ENCODE measurements at places on chromosomes 1 and 21.

DNA sequence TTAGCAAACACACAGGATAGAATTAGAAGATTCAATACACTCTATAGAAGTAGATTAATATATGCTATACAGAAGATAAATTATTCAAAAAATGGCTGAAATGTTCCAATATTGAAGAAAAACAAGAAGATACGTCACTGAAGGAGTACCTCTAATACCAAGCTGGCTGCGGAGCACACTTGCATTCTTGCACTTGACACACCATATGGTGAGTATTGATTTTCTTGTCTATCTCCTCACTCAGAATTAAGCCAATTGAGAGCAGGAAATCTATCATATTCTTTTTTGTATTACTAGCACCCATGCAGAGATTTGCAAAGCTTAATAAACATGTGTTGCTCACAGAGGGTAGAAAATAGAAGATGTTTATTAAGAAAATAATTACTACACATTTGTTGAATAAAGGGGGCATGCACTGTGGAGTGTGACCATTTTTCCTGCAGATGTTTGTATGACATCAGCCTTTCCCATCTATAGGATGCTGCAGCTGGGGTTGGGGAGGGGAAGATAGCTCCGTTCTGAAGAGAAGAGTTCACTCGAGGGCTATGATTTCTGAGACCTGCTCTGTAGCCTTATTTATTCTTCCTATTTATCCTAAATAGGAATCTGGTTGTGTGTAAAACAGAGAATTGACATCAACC is 318.1 kb downstream of the HHIPL2 start:
- no peak for DNase-seq

GRCh38 chr1:177044390-177044789 is 120.1 kb downstream of the ASTN1 start:
- no peak for DNase-seq

GRCh38 chr1:154335025-154335714 is 9.8 kb downstream of the ATP8B2 start:
- DNase-seq = peak; percentile 92

DNA sequence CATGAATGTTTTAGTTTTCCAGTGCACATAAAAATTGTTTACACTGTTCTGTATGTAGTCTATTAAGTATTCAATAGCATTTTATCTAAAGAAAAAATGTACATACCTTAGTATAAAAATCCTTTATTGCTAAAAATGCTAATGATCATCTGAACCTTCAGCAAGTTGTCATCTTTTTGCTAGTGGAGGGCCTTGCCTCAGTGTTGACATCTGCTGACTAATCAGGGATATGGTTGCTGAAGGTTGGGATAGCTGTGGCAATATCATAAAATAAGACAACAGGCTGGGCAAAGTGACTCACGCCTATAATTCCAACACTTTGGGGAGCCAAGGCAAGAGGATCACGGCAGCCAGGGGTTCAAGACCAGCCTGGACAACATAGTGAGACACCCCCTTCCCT is 9.0 kb downstream of the DYNLT5 start:
- no peak for DNase-seq

GRCh38 chr1:51433972-51434510 is 85.0 kb downstream of the EPS15 start:
- DNase-seq = no peak

- DNase-seq = no peak
These were observed 269.2 kb upstream of the RGS18 start for GRCh38 chr1:191888996-191889622.

DNA sequence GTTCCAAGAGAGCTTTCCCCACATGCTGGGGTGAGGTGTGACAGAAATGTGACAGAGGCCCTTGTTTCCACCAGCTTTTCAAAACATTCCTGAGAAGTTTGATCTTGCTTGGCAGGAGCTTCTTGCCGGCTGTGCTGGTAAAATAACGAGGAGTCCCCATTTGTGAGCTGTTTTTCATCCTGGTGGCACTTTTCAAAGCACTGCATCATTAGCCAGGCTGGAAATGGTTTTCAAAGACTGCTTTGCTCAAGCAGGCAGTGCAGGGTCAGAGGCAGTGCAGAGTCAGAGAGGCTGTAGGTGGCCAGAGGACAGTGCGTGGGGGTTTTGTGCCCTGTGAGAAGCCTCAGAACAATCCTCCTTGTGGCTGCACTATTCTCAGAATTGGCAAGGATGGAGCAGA is 75.8 kb upstream of the KCNA3 start:
- DNase-seq = no peak

- no peak for DNase-seq
These were observed 12.7 kb upstream of the PDPN start for GRCh38 chr1:13570924-13571323.

- DNase-seq = no peak
These were observed 7.7 kb upstream of the CD5L start for GRCh38 chr1:157849229-157849875.

DNA sequence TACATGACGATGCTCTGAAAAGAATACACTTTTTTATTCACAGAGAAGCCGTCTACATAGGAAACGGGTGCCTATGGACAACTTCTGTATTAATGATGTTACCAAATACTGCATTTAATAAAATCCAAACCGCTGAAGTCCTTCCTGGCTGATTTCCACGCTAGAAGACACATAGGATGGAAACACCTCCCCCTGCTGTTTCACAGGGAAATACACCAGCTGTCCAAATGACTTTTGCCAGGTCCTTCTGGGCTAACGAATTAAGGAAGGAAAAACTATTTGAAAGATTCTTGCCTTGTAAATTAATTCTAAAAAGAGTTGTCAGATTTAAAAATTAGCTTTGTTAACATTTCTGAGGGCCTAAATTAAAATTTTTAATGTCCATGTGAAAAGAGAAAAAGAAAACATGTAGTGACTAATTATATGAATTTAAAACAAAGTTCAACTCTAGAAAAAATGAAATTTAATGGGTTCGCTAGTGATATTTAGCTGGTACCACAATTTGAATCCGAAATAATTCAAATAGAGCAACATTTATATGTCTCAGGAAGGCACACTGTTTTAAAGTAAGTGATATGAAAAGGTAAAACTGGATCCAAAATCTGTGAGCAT is 146.0 kb downstream of the RERE start:
- no peak for DNase-seq
